ENCODE measurements at places on chromosomes 13 and 19. TPM values are rescaled to one million over a fixed set of nuclear protein-coding genes. Genes with fewer than 3 reads are reported as not detected.

DNA sequence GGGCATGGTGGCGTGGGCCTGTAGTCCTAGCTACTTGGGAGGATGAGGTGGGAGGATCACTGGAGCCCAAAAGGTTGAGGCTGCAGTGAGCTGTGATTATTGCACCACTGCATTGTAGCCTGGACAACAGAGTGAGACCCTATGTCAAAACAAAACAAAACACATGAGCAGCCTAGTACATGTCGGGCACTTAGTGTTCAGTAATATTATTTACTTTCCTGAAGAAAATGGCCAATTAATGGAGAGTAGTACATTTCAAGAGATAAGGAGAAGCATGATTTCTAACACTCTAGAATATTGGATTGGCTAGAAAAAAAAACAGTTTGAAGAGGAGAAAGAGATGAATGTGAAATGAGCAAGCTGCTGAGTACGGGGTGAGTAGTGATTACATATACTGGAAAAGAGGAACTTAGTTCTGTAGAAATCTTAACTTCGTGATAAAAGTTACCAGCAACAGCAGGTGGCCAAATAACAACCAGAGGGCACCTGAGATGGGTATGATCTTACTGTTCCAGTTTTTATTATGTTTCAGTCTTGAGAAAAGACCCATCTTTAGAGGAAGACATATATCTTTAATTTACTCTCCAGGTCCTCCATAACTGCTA is 36.2 kb downstream of the SPATA13 start:
- DNase-seq, result no peak

PRDX2 gene
- total RNA-seq, result 300 TPM

ONECUT3 gene
- total RNA-seq, result not detected

DNA sequence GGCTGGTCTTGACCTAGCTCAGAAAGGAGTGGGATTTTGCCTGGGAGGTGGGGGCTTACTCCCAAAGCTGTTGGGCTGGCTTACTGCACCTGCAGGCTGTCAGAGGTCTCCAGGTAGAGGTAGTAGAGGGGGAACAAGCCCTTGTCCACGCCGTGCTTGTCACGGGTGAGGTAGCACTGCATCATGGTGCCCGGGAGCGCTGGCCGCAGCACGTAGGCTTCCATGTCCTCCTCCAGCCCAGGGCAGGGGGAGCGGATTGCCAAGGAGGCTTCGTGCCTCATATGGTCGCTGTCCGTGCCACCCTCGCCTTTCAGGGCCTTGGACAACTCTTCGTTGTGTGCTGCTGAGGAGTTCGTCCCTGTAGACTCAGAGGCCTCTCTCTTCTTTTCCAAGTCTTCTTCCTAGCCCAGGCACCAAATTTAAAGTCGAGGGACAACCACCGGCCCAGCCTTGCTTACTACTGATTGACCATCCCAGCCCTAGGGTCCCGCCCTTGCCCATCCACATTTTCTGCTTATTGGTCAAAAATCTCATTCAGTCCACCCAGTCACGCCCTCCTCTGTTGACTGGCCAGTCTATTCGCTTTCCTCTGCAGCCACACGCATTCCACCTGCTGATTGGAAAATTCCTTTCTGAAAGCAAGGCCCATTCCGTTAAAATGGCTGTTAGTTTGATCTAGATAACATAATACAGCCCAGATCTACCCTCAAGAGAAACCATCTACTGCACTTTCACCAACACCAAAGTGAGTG is 10.5 kb downstream of the TULP2 start:
- no peak for DNase-seq

- peak; percentile 5 for DNase-seq
Observed at GRCh38 chr13:94917824-94918223, 205.5 kb upstream of the SOX21 start.

- DNase-seq, result peak; percentile 48
Observed at GRCh38 chr13:27644302-27644701, 22.6 kb downstream of the POLR1D start.

ZNF227 gene
- total RNA-seq, result 17.9 TPM

FAM32A gene
- total RNA-seq, result 164 TPM

DNA sequence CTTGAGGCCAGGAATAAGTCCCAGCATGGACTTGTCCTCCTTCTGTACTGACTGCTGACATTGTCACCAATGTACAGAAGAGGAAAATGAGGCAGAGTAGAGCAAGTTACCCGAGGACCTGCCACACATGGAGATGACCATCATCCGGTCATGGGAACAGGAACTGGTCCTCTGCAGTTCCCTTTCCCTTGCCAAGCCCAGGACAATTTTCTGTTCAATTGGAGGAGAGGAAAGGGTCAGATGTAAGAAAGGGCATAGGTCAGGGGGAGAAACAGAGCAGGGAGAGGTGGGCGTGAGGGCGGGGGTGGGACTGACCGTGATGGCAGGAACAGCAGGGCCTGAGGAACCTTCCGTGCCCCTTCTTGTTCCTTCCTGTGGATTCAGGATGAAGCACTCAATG is 18.6 kb downstream of the PHLDB3 start:
- DNase-seq, result no peak

GRCh38 chr19:53196777-53197396 is 3.7 kb upstream of the ZNF665 start:
- peak; percentile 71 for DNase-seq
